ENCODE measurements at places on chromosomes 7 and 10.

DNA sequence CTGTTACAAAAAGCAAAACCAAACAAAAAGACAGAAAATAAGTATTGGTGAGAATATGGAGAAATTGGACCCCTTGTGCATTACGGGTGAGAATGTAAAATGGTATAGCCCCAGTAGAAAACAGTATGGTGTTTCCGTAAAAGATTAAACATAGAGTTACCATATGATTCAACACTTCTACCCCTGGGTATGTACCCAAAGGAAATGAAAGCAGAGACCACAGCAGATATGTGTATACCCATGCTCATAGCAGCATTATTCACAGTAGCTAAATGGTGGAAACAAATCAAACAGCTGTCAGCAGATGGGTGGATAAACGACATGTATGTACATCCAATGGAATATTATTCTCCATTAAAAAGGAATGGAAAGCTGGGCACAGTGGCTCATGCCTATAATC is 42.4 kb downstream of the STARD3NL start:
- DNase-seq = no peak

DNA sequence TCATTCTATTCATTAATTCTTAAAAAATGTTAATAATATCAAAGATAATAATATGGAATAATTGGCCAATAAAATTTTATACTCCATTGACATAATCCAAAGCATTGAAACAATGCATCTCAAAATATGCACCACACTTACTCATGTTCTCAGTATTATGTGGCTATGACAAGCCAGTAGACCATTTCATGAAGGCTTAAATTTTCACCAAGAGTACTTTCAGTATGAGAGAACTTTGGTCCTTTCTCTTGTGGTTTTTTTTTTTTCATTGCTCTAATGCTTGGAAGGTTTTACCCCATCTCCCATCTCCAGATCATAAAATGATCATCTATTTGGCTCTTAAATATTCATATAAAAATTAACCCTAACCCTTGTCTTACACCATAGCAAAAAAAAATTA is 45.5 kb upstream of the TMEM140 start:
- no peak for DNase-seq

- DNase-seq = no peak
Observed at GRCh38 chr10:128884496-128885072, 582.5 kb upstream of the MGMT start.

DNA sequence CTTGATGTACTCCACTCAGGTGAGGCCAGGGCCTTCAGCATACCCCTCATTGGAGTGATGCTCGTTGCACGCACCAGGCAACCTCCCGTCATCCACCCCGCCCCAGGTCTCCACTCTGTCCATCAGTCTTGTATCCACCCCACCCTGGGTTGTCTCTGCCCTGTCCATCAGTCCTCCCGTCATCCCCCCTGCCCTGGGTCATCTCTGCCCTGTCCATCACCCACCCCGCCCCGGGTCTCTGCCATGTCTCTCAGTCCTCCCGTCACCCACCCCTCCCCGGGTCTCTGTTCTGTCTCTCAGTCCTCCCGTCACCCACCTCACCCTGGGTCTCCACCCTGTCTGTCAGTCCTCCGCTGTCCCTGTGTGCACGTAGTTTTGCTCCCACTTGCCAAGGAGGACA is 59.9 kb downstream of the WDR37 start:
- DNase-seq = no peak

- DNase-seq = no peak
Observed at GRCh38 chr10:30029872-30030256, 29.5 kb downstream of the JCAD start.

- DNase-seq = no peak
Observed at GRCh38 chr7:26534649-26535482, 243.2 kb downstream of the SNX10 start.

Measured in AG10803 (cell line).